Ecto neural progenitor cell (in vitro differentiated cells): ENCODE measurements at places on chromosomes 3 and 15.
A peak's percentile ranks its signal among the peaks of the same experiment; 100 is the strongest.

- no peak for DNase-seq
Measured at GRCh38 chr15:53272116-53272515, 482.0 kb upstream of the ONECUT1 start.

DNA sequence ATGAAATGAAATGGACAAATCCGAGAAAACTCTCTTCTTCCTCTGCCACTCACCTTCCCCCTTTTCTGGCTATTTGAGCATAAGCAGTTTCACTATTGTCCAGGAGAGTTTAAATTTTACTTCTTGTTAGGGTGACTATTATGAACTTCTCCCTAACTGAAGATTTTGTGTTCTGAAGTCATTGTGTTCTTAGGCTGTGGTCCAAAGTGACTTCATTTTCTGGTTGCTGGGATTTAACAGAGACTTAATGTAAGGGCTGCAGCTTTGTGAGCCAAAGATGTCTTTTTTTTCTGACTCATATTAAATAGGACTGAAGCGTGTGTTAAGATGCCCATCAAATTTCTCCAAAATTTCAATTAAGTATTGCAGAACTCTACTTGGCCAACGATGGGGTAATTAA, 46.5 kb upstream of the FSTL1 start:
- no peak for DNase-seq

- no peak for DNase-seq
Measured at GRCh38 chr3:156373095-156373494, 181.8 kb downstream of the SSR3 start.

DNA sequence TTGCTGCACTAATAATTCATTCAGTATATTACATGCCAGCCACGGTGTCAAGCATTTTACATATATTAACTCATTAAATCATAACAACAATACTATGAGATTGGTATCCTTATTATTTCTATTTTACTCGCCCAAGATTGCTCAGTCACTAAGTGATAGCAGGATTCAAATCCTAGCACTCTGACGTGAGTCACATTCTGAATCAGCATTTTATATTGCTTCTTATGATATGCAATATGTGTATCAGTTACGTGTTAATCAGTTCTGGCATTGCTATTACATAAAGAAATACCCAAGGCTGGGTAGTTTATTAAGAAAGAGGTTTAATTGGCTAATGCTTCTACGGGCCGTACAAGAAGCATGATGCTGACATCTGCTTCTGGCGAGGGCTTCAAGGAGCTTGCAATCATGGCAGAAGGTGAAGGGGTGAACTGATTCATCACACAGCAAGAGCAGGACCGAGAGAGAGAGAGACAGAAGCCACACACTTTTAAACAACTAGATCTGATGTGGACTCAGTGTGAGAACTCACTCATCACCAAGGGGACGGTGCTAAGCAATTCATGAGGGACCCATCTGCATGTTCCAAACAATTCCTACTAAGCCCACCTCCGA, 166.5 kb upstream of the TMCO5A start:
- DNase-seq = no peak

- peak; percentile 71 for DNase-seq
Measured at GRCh38 chr3:30768703-30769550, 125.5 kb downstream of the GADL1 start.

- no peak for DNase-seq
Measured at GRCh38 chr3:71874618-71875017, 89.7 kb upstream of the PROK2 start.

- no peak for DNase-seq
Measured at GRCh38 chr3:47444103-47444502, 31.6 kb downstream of the SCAP start.

- no peak for DNase-seq
Measured at GRCh38 chr3:15941958-15942357, 144.2 kb upstream of the ANKRD28 start.

DNA sequence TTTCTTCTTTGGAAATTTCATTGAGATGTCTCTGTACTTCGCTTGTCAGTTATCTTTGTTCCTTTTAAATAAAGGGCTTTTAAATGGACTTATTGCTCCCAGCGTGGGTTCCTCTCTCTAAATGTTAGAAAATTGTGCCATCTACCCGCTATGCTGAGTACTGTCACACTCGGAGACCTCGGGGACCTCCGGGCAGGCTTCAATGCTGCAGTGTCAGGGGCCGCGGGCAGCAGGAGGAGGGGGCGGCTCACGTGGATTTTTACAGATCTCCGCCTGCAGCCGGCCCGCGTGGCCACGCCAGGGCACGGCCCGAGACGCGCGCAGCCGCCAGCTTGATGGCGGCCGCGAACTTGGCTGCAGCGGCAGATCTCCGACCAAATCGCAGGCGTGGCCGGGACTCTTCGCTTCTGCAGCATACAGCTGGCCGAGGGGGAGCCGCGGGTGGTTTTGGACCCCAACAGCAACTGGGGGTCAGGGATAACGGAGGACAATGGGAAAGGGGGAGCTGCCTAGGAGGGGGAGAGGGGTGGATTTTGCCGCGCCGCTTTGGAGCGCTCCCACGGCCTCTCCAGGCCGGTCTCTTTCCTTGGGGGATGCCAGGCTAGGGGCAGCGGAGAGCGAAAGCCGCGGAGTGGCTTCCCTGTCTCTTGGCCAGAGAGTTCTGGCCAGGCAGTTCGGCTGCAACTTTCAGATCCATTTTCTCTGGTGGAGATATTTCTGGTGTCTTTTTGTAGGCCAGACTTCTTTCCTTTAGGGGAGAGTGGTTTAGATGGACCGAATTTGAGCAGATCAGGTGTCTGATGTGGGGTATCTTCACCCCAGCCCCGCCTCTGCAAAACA, 15.3 kb downstream of the NR2F2 start:
- DNase-seq = peak; percentile 83

DNA sequence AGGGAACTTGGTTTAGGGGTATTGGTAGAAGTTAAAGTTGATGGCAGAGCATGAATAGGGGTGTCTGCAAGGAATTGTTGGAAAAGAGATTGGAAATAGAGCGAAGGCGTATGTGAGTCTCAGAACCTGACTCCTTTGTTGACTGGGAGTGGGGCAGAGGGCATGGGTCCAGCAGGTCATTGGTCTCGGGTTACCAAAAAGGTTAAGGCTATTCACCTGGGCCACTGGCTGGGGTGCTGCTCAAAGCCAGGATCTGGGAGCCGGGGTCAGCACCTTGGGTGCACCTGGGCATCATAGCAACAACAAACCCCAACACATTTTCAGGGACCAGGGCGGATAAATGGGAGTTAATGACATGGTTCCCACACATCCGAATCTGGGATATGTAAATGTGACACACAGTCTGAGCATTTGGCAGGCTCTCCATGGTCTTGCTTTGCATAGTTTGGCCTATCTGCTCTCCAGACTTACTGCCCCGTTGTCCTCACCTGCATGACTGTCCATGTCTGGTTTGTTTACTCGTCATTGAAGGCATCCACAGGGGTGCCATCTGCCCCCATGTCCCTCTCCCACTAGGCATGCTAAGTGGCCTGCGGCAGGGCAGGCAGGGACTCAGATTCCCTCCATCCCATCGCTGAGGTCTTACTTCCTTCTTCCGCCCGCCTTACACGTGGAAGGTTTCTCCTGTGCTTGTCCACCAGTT, 10.1 kb downstream of the KLF13 start:
- DNase-seq = no peak
